ENCODE measurements at places on chromosomes 3 and 15.

- no peak for DNase-seq
These were observed 1.4 kb downstream of the P2RY12 start for GRCh38 chr3:151383111-151383510.

DNA sequence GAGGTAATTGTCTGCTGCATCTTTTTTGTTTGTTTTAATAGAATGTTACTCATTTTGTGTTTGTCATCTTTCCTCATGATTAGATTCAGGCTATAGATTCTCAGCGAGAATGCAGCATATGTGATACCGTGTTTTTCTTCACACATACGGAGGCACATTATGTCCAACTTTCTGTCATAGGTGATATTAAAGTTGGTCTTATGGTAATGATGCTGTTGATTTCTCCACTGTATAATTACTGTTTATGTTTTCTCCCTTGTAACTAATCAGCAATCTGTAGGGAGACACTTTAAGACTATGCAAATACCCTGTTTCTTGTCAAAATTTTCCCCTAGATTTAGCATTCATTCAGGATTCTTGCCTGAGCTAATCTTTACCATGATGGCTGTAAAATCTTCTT, 87.6 kb downstream of the CLDN1 start:
- DNase-seq = no peak

DNA sequence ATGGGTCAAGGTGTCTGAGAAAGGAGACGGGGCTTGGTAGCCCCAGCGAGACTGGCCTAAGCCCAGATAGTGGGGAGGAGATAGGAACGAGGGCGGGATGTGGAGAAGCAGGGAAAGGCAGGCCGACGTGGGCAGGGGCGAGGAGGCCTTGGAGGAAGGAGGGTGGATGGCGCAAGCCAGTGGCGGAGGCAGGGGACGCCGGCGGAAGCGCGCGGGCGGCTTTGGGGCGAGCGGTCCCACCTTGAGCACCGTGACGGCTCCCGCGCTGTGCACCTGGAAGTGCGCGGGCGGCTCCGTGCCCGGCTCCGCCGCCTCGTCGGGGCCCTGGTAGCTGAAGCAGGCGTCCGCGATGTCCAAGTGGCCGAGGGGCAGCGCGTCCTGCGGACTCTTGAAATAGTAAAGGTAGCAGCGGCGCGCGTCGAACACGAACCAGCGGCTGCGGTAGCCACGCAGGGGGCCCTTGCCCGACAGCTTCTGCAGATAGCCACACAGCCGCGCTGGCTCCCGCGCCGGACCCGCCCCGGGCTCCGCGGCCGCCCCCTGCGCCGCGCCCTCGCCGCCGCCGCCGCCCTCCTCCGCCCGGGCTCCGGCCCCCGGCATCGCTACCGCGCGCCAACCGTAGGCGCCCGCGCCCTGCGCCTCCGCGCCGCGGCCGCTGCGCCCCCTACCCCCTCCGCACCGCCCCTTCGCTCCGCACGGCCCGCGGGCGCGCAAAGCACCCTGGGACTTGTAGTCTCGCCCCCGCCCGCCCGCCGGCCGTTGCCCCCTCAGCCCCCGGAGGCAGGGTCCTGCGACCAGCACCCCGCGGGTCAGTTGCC, at the start of gene TBC1D2B:
Gene TBC1D2B, minus strand, starts transcription at position 659 of the 818 bp plus-strand sequence. Its CDS starts 59 bp downstream, at position 600.
- DNase-seq = peak; percentile 36

- DNase-seq = no peak
These were observed 42.7 kb downstream of the HHLA2 start for GRCh38 chr3:108338901-108339545.

GRCh38 chr3:8736436-8736835, 2.8 kb downstream of the CAV3 start:
- DNase-seq = no peak

DNA sequence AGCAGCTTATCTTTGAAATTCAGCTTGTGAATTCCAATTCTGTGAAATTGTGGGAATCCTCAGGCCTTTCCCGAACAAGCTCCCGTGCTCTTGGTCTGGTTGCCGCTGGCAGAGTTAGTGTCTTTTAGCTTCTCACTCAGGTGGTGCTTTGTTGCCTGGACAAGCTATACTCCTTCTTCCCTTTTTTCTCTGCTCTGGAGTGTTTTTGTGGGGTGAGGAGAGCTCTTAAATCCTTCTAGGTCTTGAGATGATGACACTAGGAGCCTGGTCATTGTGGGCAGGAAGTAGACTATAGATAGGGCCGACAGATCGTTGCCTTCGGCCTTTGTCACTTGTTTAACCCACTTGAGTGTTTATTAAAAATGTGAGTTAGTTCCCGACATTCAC, 93.8 kb downstream of the SLCO3A1 start:
- no peak for DNase-seq

DNA sequence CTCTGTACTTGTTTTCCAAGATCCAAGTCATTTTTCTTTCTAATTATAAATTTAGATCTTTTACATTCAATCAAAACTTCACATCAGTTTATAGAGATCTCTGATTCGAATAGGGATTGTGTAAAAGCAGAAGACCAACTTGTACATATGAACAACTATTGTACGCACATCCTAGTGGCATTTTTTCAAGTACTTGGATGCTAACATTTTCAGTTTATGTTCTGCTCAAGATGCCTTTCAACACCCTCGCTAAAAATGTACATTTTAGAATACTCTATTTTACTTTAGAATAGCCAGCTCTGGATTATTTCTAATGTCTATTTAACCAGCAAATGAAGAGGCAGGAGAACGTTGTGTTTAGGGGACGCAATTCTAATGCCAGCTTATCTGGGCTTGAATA, 340.7 kb downstream of the ROBO1 start:
- no peak for DNase-seq

DNA sequence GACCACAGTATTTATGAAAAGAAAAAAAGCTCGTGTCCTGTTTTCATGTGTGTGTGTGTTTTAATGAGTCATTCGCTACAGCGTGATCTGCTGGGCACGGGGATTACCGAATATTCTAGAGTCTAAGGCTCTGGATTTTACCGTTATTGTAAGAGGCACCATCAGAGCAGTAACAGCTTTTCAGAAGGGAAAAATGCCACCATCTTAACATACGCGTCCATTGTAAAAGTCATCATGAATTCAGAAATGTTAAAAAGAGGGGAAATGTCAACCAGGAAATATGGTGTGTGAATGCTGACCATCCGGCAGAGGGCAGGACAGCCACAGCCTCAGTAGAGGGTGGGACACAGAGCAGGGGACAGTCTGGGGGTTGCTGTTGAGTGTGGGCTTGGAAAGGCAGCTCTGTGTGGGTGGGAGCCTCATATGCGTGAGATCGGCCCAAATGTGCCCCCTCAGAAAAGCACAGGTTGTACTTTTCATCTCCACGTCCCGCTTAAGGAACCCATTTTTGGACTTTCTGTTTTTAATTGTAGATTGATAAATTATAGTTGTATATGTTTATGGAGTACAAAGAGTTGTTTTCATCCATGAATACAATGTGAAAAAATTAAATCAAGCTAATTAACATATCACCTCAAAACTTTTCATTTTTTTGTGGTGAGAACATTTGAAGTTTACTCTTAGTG, 69.6 kb downstream of the ASB7 start:
- DNase-seq = no peak

- DNase-seq = no peak
These were observed 8.0 kb upstream of the COL6A6 start for GRCh38 chr3:130509008-130509407.

GRCh38 chr3:30581067-30581585, 25.3 kb upstream of the TGFBR2 start:
- no peak for DNase-seq

DNA sequence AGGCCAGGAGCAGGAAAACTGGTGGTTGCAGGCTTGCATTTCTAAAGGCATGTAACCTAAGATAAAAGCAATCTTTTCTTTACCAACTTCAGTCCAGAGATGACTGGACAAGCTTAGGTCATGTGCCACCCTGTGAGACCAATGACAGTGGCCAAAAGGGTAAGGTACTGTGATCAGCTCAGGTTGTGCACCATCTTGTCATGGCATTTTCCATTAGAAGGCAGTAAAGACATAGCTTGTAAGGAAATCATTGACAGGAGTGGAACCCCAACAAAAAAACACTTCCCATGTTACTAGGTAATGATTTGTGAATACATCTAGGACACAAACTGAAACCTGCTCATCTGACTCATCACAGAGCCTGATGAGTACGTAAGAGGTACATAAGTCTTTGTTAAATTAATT, 35.2 kb downstream of the SSR3 start:
- DNase-seq = no peak

GRCh38 chr3:46470831-46471230, 6.1 kb upstream of the LTF start:
- DNase-seq = no peak

DNA sequence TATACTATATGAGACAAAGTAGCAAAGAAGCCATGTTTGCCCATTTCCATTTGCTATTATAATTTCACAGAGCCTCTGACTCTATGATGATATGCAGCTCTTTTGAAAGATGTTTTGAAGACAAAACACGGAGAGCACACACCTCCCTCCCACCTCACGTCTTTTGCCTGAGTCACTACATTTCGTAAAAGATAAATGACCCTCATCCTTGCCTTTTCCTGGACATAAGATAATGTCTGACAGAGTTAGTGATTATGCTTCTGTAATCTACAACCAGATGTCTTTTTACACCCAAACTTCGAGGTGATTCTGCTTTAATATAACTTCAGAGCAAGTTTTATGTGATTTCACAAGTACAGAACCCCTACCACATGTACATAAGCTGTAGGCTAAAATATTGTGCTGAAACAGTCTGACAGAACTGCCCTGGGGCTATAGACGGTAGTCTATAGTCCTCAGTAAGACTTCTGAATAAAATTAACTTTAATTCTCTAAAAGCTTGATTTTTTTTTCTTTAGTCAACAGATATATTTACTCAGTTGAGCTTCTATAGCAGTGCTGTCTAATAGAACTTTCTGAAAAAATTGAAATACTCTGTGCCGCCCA, 99.9 kb downstream of the CD200R1L start:
- DNase-seq = no peak

DNA sequence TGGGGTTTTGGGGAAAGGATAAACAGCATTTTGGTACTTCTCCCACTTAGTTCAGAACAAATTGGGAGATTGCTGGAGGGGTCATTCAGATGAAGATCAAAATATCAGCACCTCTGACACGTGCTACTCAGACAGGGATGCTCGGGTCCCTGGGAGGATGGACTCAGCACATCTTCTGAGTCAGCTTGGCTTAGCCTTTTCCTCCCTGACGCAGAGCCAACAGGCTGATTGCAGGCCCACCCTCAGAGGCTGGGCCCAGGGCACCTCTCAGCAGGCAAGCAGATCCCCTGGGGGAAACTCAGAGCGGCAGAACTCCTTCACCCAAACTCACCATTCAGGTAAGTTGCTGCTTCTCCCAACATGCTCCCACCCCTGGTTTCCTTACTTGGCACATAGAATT, 304.9 kb downstream of the TLE3 start:
- DNase-seq = no peak

GRCh38 chr3:196081002-196081833, 672 bp downstream of the TFRC start:
- DNase-seq = no peak

DNA sequence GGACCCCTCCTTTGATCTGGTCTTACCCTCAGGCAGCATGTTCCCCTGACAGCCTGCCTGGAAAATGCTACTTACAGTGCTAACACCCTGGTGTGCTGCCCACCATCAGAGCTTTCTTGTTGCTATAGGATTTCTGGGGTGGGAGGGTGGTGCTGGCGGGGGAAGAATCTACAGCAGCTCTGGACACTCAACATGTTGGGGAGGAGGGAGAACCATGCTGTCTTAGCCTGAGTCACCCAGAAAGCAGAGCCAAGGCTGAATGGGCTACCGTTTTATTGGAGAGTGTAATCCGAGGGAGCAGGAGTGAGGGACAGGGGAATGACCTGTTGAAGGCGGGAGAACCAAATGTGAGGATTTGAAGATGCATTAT, 45.6 kb downstream of the MFSD1 start:
- DNase-seq = no peak

DNA sequence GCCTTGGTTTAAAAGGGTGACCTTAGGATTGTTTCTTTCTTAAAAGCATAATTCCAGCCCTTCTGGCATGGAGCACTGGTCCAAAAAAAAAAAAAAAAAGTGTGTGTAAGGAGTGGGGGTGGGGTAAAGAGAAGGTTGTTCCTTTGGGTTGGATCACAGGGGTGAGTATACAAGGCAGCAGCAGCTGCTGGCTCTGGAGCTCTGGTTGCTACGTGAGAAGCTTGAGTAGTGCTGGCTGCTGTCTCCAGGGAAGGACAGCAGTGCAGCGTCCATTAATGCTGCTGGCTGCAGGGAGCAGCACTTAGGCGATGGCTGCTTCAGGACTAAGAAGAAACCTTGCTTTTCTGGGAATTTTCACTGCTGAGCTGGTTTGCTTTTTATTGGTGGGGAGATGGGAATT, 2.3 kb downstream of the SETD5 start:
- DNase-seq = peak; percentile 69

GRCh38 chr3:49903451-49904424, at the start of gene MST1R:
TSS of gene MST1R (minus strand) at chr3:49903873. CDS start at chr3:49903609, 264 bp downstream.
- DNase-seq = no peak

- DNase-seq = no peak
These were observed 71.5 kb upstream of the PLXNA1 start for GRCh38 chr3:126911162-126912026.

GRCh38 chr3:111715911-111716523, 120.9 kb upstream of the ZBED2 start:
- DNase-seq = no peak

GRCh38 chr15:34259566-34259965, 34.8 kb downstream of the EMC4 start:
- no peak for DNase-seq

DNA sequence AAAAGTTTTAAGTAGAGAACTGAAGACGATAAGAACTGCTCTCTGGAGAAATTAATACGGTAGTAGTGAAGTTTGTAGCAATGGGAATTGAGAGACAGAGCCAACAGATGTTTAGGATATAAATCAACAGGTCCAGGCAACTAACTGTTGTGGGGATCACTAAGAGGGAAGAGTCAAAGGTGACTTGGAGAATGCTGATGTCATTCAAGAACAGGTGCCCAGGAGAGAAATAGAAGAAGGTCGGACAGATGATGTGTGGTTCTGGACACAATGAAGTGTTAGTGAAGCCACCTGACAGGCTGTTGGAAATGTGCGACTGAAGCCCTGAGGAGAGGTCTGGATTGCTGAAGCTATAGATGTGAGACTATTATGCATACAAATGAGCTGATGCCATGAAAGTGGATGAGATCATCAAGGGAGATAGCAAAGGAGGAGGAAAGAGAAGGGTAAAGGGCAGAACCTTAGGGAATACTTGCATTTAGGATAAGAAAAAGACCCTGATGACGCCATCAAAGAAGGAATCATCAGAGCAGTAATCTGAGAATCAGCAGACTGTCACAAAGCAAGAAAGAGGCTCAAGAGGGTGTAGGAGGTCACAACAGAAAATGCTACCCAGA, 183.7 kb downstream of the FRMD5 start:
- DNase-seq = no peak

- no peak for DNase-seq
These were observed 27.1 kb upstream of the PTX3 start for GRCh38 chr3:157409516-157409915.

- DNase-seq = no peak
These were observed 141.3 kb upstream of the PDZRN3 start for GRCh38 chr3:73765878-73766545.

DNA sequence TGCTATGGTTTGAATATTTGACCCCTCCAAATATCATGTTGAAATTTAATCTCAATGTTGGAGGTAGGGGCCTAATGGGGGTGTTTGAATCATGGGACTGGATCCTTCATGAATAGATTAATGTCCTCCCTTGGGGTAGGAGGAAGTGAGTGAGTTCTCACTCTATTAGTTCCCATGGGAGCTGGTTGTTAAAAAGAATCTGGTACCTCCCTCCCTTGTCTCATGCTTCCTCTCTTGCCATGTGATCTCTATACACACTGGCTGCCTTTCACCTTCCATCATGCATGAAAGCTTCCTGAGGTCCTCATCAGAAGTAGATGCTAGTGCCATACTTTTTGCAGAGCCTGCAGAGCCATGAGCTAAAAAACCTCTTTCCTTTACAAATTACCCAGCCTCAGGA, 177.7 kb upstream of the MCTP2 start:
- DNase-seq = no peak

Measured in NCI-H1930 (cell line).